ENCODE measurements at places on chromosomes 16 and 17.

DNA sequence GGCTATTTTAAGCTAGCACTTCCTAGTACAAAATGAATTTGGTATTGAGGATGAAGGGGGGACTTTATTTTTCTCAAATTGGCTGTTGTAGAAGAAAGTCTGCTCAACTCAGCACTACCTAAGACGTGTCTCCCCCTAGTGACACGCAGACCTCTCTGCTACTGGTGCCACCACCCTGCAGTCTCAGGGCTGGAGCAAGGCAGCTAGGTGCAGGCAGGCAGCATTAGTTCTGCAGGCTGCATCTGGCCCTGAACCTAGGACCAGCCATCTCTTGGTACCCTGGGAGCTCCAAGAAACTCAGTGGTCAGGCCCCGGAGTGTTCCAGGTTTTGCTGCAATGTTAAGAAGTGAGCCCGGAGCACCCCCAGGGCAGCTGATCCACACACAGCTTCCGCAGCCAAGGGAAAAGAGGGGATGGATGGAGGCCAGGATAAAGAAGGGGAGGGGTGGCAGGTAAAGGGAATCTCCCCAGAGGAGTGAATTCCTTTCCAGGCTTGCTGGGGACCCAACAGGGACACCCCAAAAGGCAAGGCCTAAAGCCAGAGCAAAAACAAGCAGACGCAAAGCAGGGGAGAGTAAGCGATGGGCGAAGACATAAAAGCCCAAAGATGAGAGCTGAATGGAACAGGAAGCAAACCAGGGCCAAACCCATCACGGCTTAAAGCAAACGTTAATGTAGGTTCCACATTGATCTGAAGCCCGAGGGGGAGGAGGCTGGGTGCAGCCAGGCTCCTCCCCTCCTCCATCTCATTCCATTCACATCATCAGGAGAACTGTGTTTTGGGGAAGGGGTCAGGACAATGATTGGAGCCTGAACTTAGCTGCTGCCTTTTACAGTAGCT is 200.5 kb downstream of the ZFHX3 start:
- DNase-seq: no peak

DNA sequence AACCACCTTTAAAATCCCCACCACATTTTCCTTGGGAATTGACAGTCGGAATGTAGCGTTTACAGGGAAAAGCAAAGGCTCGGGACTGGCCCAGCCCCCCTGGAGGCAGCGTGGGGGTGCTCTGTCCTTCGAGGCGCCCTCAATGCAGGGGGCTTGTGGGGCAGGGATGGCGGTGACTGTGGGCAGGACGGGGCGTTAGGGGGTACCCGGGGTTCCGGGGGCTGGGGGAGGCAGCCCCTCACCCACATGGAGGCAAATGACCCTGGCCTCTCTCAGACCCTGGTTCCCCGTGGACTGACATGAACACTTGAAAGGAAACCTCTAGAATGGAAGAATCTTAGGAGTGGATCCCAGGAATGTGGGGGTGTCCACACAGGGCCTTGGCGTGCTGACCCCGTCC is 78.4 kb upstream of the GNG13 start:
- DNase-seq: no peak

- no peak for DNase-seq
These were observed 21.6 kb upstream of the MSI2 start for GRCh38 chr17:57234739-57235092.

- peak; percentile 72 for DNase-seq
These were observed 32.1 kb downstream of the IST1 start for GRCh38 chr16:71927383-71927782.

GRCh38 chr17:20896153-20896649 is 146.6 kb downstream of the USP22 start:
- no peak for DNase-seq

GRCh38 chr16:2955779-2956578 is 8.1 kb upstream of the KREMEN2 start:
- DNase-seq: no peak
